Testis (tissue), 5 donors: ENCODE measurements at places on chromosomes 5 and 9. TPM values are rescaled to one million over a fixed set of nuclear protein-coding genes. Genes with fewer than 3 reads are reported as not detected.
A peak's percentile ranks its signal among the peaks of the same experiment; 100 is the strongest.

GRCh38 chr5:59768152-59769040 is 125.1 kb downstream of the PDE4D start:
- H3K36me3 ChIP-seq = no peaks in the 10 kb centered on the region
- H3K4me3 ChIP-seq = peak overlapping the region; percentile 37
- no peak overlapping the region for H3K27ac ChIP-seq
- H3K27me3 ChIP-seq = no peaks in the 10 kb centered on the region

Gene C5orf24
- total RNA-seq = 53.6 TPM

Gene ZNF454
- 8.9 TPM for total RNA-seq

GRCh38 chr5:74139589-74139988 is 500.9 kb downstream of the ENC1 start:
- no peaks in the 10 kb centered on the region for H3K4me1 ChIP-seq
- no peaks in the 10 kb centered on the region for H3K36me3 ChIP-seq
- DNase-seq = no peak
- no peak overlapping the region for H3K27ac ChIP-seq

Gene ADAMTS2
- total RNA-seq = 19.8 TPM

Gene SPATA31A7
- total RNA-seq = 1.2 TPM

- H3K36me3 ChIP-seq = no peaks in the 10 kb centered on the region
- H3K4me3 ChIP-seq = no peak within 1 kb of the TSS
These were observed at the start of gene GLRA1 for GRCh38 chr5:151924564-151925301. Gene GLRA1, minus strand, starts transcription at chr5:151924851. Its CDS starts 302 bp downstream, at chr5:151924549.

Gene CDC42SE2
- 67.1 TPM for total RNA-seq

GRCh38 chr9:71850996-71851395 is 60.0 kb downstream of the ABHD17B start:
- H3K4me1 ChIP-seq = no peaks in the 10 kb centered on the region
- DNase-seq = no peak

DNA sequence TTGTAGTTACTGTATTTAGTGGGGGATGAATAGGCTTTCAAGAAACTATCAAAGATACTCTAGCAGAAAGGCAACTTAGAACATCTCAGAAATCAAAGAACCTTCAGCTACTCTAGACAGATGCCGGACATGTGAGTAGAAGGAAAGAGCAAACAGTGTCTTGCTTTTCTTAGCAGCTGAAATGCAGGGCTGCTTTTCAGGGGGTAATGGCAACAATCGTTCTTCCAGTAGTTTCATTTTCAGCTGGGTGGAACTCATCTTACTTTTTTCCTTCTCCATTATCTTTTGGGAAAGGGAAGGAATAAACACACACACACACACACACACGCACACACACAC is 281.6 kb downstream of the CRB2 start:
- H3K27ac ChIP-seq = peak overlapping the region; percentile 27
- H3K4me1 ChIP-seq = peaks cover 33% of the 10 kb centered on the region
- no peak for DNase-seq

Gene INSL4
- not detected for total RNA-seq

GRCh38 chr5:135625961-135626360 is 47.2 kb upstream of the CXCL14 start:
- no peak overlapping the region for H3K4me3 ChIP-seq
- no peak for DNase-seq
- H3K27ac ChIP-seq = no peak overlapping the region
- H3K27me3 ChIP-seq = no peaks in the 10 kb centered on the region

GRCh38 chr9:124784509-124784908 is 7.6 kb downstream of the OLFML2A start:
- H3K36me3 ChIP-seq = no peaks in the 10 kb centered on the region
- no peaks in the 10 kb centered on the region for H3K27me3 ChIP-seq
- no peaks in the 10 kb centered on the region for H3K4me1 ChIP-seq
- no peak overlapping the region for H3K27ac ChIP-seq
- DNase-seq = no peak

GRCh38 chr9:137791947-137792346 is 85.6 kb upstream of the CACNA1B start:
- DNase-seq = no peak
- H3K36me3 ChIP-seq = no peaks in the 10 kb centered on the region
- H3K27me3 ChIP-seq = no peaks in the 10 kb centered on the region
- H3K4me3 ChIP-seq = no peak overlapping the region

DNA sequence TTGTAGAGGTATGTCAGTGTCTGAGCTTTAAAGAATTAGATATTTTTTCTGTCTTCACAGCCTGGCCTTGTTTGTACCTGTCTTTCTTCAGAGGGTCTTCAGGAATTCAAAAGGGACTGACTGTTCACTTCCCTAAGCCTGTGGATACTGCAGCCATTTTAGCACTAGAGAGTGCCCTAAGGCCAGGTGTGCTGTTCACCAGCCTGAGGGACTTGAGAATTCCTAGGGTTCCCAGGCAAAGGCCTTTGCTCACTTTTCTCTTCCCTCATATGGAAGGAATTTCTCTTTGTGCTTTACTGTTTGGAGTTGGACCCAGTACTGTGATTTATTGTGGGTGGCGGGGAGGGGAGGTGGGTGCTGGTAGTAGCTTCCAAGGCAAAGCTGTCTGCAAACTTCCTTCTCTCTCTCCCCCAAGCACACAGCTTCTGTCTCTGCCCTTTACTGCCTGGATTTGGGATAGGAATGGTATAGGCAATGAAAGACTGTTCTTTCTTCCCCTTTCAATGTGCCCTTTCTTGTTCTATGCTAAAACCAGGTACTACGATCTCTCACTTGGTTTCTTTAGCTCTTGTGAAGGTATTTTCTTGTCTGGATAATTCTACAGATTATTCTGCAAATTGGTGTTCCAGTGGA is 9.7 kb upstream of the LRRC70 start:
- H3K4me1 ChIP-seq = no peaks in the 10 kb centered on the region
- H3K27ac ChIP-seq = no peak overlapping the region
- no peak overlapping the region for H3K4me3 ChIP-seq
- H3K27me3 ChIP-seq = no peaks in the 10 kb centered on the region
- no peak for DNase-seq
- no peaks in the 10 kb centered on the region for H3K36me3 ChIP-seq

DNA sequence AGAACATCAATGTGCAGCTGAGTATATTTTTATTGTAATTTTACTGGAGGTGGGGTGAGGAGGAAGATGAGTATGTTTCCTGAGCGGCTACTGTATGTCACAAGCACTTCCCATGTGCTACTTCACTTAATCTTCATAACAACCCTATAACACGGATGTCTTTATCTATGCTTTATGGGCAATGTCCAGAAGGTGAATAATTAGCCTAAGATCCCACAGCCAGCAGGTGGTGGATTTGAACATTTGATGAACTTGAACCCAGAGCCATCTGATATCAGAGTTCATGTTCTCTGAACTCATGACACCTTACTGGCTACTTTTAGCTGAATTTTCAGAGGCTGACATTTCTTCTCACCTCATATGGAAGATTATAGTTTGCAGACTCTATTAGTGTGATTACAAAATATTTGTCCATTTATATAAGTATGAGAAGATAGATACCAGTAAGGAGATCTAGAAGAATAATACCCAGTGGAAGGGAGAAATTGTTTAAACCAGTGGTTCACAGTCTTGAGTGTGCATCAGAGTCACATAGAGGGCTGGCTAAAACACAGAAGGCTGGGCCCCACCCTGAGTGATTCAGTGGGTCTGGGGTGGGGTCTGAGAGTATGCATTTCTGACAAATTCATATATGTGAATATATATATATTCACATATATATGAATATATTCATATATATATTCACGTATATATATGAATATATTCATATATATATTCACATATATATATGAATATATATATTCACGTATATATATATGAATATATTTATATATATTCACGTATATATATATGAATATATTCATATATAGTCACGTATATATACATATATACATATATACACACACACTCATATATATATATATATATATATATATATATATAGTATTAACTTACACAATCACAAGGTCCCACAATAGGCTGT is 164.4 kb upstream of the NR3C1 start:
- H3K4me3 ChIP-seq = no peak overlapping the region
- H3K4me1 ChIP-seq = no peaks in the 10 kb centered on the region
- no peaks in the 10 kb centered on the region for H3K27me3 ChIP-seq
- no peak overlapping the region for H3K27ac ChIP-seq
- DNase-seq = no peak

DNA sequence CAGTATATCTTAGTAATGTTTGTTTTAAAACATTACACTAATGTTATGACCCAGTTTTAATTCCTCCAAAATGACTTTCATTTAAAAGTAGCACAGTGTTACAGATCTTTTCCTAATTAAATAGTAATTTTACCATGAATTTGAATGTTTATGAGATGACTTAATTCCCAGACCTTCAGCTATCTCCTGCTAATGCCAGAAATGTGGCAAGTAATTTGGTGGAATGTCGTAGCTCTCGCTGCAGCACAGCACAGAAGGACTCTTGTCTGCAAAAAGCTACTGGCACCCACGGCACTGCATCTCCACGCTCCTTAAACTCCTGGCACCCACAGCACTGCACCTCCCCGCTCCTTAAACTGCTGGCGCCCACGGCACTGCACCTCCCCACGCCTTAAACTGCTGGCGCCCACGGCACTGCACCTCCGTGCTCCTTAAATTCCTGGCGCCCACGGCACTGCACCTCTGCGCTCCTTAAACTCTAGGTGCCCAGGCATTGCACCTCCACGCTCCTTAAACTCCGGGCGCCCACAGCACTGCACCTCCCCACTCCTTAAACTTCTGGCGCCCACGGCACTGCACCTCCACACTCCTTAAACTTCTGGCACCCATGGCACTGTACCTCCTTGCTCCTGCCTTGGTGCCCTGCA is 163.1 kb downstream of the CDK5RAP2 start:
- H3K36me3 ChIP-seq = no peaks in the 10 kb centered on the region
- H3K4me3 ChIP-seq = no peak overlapping the region
- H3K27ac ChIP-seq = no peak overlapping the region
- no peaks in the 10 kb centered on the region for H3K4me1 ChIP-seq

- no peak for DNase-seq
- H3K4me1 ChIP-seq = peaks cover 7% of the 10 kb centered on the region
- no peaks in the 10 kb centered on the region for H3K36me3 ChIP-seq
These were observed 134.7 kb downstream of the MACIR start for GRCh38 chr5:103393101-103393754.

Gene SCGB3A1
- total RNA-seq = 15.7 TPM

- DNase-seq = no peak
- H3K4me3 ChIP-seq = no peak overlapping the region
- H3K27me3 ChIP-seq = no peaks in the 10 kb centered on the region
- H3K4me1 ChIP-seq = no peaks in the 10 kb centered on the region
These were observed 334.5 kb downstream of the TENT4A start for GRCh38 chr5:7047511-7048261.

DNA sequence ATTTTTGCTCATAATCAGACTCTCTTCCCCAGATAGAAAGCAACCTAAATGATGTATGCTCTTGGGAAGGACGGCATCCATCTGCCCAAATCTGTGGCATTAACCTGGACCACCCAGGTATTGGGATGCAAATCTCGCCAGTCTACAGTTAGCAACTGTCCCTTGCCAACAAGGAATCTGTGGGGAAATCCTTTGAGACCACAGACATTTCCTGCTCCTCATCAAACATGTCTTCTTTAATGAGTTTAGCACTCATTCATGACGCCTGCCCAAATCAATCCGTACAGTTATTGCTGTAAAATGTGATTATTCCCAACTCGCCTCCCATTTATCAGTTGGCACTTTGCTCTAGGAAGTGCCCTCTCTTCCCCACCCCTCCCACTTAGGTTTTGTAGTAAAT is 7.8 kb downstream of the ROR2 start:
- no peak overlapping the region for H3K27ac ChIP-seq
- no peaks in the 10 kb centered on the region for H3K36me3 ChIP-seq
- no peak overlapping the region for H3K4me3 ChIP-seq
- DNase-seq = no peak
- H3K27me3 ChIP-seq = no peaks in the 10 kb centered on the region

DNA sequence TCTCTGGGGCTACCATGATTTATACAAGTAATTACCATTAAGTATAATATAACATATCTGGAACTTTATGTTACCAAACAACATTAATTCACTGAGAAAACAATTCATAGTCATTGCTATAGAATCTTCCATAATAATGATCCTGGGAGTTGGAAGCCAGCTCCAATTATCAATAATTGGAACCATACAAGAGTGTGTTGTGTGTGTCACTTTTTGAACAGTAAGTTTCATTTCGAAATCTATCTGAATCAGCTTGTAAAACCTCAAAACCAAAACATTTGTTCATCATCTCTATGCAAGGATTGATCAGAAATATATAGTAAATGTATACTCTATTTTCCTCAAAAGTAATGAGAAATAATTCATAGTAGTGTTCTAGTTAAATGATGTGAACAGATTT is 348.1 kb downstream of the ARL15 start:
- no peak for DNase-seq
- no peak overlapping the region for H3K4me3 ChIP-seq
- H3K4me1 ChIP-seq = no peaks in the 10 kb centered on the region
- H3K27ac ChIP-seq = no peak overlapping the region
- H3K36me3 ChIP-seq = no peaks in the 10 kb centered on the region

GRCh38 chr5:143606043-143606752 is 202.7 kb upstream of the NR3C1 start:
- H3K4me1 ChIP-seq = no peaks in the 10 kb centered on the region
- H3K27me3 ChIP-seq = no peaks in the 10 kb centered on the region
- H3K4me3 ChIP-seq = no peak overlapping the region
- no peak overlapping the region for H3K27ac ChIP-seq

Gene GFI1B
- total RNA-seq = 4.3 TPM

- no peaks in the 10 kb centered on the region for H3K27me3 ChIP-seq
- no peak overlapping the region for H3K4me3 ChIP-seq
- H3K4me1 ChIP-seq = no peaks in the 10 kb centered on the region
- H3K36me3 ChIP-seq = no peaks in the 10 kb centered on the region
- H3K27ac ChIP-seq = no peak overlapping the region
These were observed 7.5 kb upstream of the PSAT1 start for GRCh38 chr9:78289474-78289873.

DNA sequence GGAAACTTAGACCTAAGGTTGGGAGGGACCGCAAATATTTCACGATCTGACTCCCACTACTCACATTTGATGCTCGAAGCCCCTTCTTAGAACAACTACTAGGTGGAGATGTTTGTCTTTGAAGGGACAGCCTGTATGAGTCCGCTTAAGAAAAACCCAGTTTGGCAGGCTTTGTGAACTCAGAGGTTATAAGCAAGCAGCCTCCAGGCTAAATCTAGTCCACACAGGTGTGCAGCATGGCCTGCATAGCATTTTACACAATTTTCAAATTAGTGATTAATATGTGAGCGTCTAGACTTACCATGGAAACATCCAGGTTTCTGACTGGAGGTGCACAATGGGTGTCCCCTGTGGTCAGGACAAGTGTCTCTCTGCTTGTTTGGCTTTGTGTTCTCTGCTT is 127.1 kb downstream of the KIF4B start:
- no peaks in the 10 kb centered on the region for H3K4me1 ChIP-seq
- no peak overlapping the region for H3K27ac ChIP-seq
- no peak for DNase-seq
- no peaks in the 10 kb centered on the region for H3K36me3 ChIP-seq
- H3K27me3 ChIP-seq = no peaks in the 10 kb centered on the region

- no peaks in the 10 kb centered on the region for H3K4me1 ChIP-seq
- no peaks in the 10 kb centered on the region for H3K27me3 ChIP-seq
- no peak for DNase-seq
- no peak overlapping the region for H3K27ac ChIP-seq
These were observed 443.1 kb upstream of the ZNF608 start for GRCh38 chr5:125189531-125189941.
